ENCODE measurements at places on chromosomes 4 and X. TPM values are rescaled to one million over a fixed set of nuclear protein-coding genes. Genes with fewer than 3 reads are reported as not detected.

DNA sequence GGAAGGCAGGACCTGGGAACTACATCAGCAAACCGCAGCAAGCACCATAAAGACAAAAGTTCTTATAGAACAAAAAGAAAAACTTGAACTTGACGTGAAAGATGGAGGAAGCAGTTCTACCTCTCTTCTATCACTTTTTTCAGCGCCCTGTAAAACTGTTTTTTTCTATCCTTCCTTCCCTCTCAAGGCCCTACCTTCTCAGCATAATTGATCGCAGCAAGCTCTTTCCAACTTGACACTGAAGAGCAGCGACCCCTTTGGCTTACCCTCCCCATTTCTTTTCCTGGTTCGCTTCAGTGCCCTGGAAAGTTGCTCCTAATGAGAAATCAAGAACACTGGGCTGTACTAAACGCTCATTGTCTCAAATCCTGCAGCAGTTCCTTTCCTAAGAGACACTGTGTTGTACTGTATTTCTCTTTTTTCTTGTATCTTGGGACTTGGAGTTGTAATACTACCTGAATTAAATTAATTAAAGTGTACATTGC is 150.6 kb upstream of the SLC4A4 start:
- DNase-seq = no peak

DNA sequence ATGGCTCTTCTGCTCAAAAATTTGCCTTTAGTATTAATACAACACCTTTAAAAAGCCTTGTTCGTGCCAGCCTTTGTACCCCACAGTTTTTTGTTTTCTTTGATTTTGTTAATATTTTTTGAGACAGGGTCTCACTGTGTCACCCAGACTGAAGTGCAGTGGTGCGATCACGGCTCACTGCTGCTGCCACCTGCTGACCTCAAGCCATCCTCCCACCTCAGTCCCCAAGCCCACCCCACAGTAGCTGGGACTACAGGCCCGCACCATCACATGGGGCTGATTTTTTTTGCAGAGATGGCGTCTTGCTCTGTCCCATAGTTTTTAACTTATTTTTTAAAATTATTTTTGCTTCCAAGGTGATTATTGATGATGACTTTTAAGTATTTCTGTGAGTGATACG is 134.0 kb downstream of the HTR2C start:
- DNase-seq = no peak

DNA sequence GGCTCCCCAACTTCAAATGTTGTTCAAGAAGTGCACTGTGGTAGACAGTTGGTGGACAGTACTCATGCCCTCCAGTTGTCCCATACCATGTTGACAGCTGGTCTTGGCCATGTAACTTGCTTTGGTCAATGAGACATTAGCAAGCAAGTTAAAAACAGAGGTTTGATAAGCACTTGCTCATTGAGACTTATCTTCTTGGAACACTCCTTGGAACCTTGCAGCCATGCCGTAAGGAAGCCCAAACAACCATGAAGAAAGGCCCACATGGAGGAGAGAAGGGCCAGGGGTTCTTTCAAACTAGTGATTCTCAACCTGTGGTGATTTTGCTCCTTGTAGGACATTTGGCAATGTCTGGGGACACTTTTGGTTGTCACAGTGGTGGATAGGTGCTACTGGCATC is 2.6 kb upstream of the PRPS2 start:
- no peak for DNase-seq

- DNase-seq = no peak
Observed at GRCh38 chrX:143472347-143472938, 44.8 kb downstream of the SPANXN3 start.

DNA sequence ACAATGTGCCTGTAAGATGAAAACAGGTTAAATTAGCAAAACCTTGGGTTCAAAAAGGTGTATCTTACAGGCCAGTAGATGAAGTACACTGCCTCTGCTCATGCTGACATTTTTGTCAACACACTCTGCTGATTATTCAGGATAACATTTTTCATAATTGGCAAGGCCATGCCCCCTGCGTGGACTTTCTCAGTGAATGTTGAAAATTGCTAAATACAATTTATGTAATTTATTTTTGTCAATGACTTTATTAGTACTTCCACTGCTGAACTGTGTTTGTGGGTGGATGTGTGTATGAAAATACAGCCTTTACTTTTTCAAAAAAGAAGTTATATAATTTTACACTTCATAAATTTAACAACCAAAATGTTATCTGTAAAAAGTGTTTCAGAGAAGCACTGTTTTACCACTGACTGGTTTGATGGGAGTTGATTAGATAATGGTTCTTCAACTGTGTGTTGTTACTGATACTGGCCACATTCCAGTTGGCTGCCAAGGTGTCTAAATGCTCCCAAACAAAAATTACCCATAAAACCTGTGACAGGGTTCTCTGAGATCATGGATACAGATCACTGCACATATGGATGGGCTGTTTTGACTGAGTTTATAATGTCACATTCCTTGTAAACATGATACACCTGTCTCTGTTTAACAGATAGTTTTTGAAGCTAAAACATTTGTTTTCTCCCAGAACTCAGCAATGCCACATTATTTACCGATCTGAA is 151.9 kb upstream of the SLC7A11 start:
- DNase-seq = no peak

- no peak for DNase-seq
Observed at GRCh38 chrX:57647020-57647419, 33.0 kb downstream of the NLRP2B start.

GRCh38 chr4:5979981-5980380 is 38.2 kb downstream of the C4orf50 start:
- no peak for DNase-seq

DNA sequence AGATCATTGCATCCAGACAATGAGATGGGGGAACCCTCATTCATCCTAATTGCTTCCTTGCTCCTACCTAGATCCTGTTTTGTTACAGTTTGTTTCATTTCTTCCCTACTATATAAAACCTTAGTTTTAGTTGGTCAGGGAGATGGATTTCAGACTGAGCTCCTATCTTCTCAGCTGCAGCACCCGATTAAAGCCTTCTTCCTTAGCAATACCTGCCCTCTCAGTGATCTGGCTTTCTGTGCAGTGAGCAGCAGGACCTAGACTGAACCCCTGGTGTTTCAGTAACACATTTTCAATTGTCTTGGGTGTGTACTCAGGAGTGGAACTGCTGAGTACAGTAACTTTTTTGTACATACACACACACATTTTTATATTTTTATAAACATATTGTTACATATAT is 187.4 kb downstream of the APBB2 start:
- no peak for DNase-seq

DNA sequence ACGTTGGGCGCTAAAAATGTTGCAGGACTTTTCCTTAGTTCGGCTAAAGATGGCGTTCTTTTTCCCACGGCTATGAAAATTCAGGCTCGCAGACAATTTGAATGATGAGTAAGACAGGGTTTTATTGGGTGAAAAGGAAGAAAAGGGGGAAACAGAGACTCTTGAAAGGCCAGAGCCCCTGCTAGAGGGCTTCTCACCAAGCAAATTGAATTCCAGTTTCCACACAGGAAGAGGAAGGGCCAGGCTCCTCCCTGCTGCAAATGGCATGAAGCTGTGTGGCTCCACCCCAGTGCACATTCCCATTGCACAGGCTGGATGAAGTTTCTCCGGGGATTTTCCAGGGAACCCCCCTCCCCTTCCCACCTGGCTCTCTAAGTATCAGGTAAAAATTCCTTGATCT is 210.9 kb downstream of the KLHL4 start:
- no peak for DNase-seq

GRCh38 chr4:56469489-56470210 is 2.2 kb downstream of the SRP72 start:
- no peak for DNase-seq

DNA sequence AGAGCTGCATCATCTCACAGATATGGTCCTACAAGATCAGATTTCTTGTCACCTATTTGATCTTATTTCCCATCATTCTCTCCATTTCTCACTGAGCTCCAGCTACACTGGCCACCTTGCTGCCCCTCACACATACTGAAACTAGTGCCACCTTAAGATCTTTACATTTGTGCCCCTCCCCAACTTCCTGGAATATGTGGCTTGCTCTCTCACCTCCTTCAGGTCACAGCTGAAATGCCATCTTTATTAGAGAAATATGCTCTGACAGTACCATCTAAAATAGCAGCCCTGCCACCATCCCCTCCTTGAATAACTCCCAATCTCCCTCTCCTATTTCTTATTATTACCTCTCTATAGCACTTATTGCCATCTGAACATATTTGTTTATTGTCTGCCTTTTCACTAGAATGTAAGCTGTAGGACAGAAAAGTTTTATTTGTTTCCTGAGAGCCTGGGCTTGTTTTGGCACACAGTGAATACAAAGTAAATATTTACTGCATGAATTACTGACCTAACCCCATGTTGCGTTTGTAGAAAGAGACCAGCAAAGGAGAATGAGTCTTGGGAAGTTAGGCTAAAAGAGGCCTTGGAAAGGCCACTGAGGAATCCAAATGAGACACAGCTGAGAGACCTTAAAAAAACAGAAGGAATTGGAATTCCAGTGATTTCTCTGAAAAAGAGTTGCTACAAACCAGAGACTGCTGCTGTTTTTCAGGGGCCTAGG is 22.7 kb downstream of the DYNLT3 start:
- DNase-seq = no peak

DNA sequence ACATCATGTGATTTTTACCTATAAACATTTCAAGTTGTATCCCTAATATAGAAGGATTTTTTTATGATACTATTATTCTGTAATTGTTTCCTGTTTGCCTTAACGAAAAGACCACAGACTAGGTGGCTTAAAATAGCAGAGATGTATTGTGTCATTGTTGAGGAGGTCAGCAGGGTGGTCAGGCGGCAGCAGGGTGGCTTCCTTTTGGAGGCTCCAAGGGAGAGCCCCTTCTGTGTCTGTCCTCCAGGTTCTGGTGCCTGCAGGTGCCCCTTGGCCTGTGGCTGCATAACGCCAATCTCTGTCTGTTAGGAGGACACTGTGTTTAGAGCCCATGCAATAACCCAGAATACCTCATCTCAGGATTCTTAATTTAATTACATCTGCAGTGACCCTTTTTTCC is 118.1 kb downstream of the TBL1X start:
- DNase-seq = no peak

DNA sequence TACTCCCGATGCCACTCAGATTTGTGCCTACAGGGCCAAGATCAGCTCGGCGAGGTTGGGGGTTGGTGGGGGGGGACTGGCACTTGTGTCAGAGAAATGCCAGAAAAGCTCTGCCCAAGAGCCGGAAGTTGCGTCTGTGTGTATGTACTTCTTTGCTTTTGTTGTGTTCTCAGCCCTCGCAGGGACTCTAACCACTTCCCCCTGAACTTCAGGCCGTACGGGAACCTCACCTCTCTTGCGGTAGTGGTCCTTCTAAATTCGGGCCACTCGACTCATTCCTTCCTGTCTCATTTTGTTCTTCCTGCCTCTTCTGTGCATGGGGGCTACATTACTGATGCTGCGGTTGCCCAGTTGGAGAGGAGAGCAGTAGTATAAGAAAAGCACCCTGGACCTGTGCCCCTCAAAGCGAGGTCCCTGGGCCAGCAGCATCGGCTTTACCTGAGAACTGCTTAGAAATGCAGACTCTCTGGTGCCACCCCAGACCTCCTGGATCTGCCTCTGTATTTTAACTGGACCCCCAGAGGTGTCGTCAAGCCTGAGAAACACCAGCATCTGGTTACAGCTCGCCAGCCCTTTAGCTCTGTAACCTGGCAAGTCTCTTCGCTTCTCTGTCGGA is 146.3 kb upstream of the RPS6KA3 start:
- DNase-seq = peak; percentile 30

DNA sequence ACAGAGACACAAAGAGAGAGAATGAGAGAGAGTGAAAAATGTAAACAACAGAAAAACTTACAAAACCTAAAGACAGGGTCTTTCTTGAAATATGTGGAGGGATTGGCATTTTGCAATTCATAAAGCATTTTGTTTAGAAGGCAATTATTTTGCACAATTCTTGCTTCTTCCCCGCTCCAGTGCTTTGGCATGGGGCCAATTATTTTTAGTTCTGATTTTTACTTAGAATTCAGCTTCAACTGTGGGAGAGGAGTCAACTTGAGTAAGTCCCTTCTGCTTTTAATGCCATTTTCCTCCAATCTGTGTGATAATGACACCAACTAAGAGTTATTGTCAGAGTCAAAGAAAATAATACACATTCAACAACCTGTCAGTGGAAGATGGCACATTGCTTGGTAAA is 1051.9 kb downstream of the NLGN4X start:
- DNase-seq = no peak

- no peak for DNase-seq
Observed at GRCh38 chr4:113467581-113467980, 294.0 kb downstream of the CAMK2D start.

- peak; percentile 23 for DNase-seq
Observed at GRCh38 chr4:100079264-100079663, 111.0 kb downstream of the DDIT4L start.

Gene TBC1D8B
- 0.13 TPM for total RNA-seq

Gene P2RY4
- 0.53 TPM for total RNA-seq

Gene RFC1
- 84.7 TPM for total RNA-seq

Measured in natural killer cell (primary cell).